ENCODE measurements at places on chromosomes 1 and 21. TPM values are rescaled to one million over a fixed set of nuclear protein-coding genes. Genes with fewer than 3 reads are reported as not detected.
A peak's percentile ranks its signal among the peaks of the same experiment; 100 is the strongest.

The TIE1 gene
- polyA plus RNA-seq, result 8.5 TPM

The SELP gene
- polyA plus RNA-seq, result not detected

The CD1D gene
- not detected for polyA plus RNA-seq

The DCST2 gene
- polyA plus RNA-seq, result 0.14 TPM

The MYOCOS gene
- polyA plus RNA-seq, result not detected

GRCh38 chr1:88537787-88538186, 146.3 kb upstream of the PKN2 start:
- DNase-seq, result no peak

DNA sequence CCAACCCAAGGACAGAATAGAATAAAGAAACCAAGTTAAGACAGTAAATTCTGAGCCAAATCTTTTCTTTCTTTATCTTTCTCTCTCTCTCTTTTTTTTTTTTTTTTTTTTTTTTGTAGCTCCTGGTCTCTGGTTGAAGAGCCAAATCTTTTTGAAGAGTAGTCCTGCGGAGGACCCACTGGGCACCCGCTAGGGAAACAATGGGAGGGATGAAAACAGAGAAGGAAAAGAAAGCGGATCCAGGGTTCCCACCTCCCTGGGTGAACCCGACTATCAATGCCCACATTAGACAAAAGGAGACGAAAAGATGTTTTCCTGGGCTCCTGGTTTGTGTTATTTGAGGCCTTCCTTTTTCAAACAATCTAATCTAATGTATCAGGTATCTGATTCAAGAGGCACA, 49.8 kb upstream of the FBXO28 start:
- no peak for DNase-seq

DNA sequence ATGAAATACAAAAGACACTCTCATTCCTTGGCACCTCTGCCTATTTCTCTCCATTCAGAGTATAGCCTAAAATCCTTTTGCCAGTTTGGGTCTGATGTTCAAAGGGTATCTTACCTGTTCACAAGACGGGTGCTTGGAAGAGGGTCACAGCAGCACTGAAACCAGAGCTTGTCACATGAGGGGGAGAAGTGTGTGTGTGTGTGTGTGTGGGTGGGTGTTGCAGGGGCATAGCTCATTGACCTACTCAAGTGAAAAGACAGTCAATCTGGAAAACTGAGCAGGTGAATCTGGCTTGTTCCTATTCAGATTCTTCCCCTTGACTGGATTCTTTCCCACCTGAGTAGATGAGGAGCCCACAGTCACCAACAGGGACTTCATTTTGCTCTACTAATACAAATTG, 63.9 kb downstream of the KCTD3 start:
- no peak for DNase-seq

DNA sequence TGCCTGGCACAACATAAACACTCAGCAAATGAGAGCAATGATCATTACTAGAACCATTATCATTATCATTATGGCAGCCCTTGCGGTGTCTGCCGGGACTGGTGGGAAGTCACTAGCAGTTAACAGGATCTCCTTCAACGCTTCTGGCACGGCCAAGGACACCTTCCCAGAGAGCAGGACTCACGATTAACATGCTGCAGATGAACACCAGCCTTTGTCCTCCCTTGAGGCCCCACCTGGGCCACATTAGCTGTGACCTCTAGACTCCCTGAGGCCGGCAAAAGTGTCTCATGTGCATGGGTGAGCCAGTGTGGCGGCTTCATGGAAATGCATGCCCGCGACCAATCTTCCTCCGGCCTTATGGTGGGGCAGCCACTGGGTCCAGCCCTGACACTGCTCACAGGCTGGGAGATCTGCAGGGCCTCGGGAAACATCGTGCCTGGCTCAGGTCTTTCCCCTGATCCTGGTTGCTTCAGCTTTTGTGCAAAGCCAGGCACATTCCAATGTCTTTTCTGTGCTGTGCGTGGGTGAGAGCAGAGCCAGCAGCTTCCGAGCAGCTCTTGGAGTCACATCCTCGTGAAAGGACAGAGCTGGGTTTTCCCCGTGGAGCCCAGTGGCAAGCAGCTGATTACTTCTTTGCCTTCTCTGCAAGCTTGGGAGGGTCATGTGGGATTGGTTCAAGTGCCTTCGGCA, 107.3 kb downstream of the HMGB4 start:
- DNase-seq, result peak; percentile 15

- DNase-seq, result no peak
These were observed 118.3 kb downstream of the NOS1AP start for GRCh38 chr1:162187687-162188276.

DNA sequence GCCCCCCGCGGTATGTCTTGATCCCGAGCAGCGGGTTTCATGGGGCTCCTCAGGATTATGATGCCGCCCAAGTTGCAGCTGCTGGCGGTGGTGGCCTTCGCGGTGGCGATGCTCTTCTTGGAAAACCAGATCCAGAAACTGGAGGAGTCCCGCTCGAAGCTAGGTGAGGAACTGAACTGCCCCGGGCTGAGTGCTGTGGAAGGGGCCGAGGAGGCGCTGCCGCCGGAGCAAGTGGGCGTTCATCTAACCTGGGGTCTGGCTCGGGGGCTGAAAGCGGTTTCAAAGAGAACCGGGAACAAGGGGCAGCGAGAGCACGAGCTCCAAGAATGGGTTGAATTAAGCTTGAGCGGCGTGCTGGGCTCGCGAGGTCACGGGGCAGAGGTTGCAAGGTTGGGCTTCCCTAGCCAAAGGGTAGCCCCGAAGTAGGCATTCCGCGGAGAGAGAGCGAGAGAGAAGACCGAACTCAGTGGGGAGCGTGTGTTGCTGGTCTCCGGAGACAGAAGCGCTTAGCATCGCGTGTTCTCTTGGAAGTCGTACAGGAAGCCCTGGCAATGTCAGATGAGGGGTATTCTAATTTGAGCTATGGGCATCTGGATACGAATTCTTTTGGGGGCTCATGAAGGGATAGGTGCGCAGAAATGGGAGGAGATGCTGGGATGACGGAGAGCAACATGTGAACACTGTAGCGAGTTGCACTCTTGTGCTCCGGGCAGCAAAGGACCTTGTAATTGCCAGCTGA, 732 bp downstream of the HS2ST1 start:
- DNase-seq, result peak; percentile 53

DNA sequence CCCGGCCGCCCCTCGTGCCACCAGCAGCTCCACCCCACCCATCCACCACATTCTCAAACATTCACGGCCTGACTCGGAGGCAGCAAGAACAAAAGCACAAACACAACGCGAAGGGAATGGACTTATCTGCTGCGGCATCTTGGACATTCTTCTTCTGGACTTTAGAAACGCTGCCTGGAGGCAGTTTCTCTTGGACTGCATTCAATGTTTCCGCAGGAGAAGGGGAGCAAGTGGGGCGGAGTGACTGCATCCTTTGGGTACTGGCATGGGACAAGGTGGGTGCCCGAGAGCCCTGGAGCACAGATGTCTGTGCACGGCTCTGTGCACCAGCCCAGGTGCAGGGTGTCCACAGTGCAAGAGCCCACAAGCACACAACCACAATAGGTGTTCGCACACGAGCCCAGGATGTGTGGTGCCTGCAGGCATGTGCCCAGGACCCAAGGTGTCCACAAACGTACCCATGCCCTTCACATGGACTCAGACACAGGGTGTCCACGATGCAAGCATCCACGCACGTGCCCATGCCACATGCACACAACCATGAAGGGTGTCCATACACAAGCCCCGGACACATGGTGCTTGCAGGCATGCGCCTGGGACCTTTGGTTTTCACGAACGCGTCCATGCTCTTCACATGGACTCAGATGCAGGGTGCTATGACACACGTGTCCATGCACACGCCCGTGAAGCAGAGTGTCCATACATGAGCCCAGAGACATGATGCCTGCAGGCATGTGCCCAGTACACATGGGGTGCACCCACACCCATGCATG, 53.6 kb downstream of the WNT9A start:
- DNase-seq, result no peak
